MCF 10A (cell line): ENCODE measurements at places on chromosomes 5 and 9. TPM values are rescaled to one million over a fixed set of nuclear protein-coding genes. Genes with fewer than 3 reads are reported as not detected.

Gene SLC6A3
- total RNA-seq = not detected in 2 replicates

Gene SLC6A7
- total RNA-seq = not detected in 2 replicates

Gene DBH
- total RNA-seq = not detected in 2 replicates

Gene ROR2
- total RNA-seq = 0.10 and 0.84 TPM in 2 replicates

Gene CCL28
- total RNA-seq = 1.6 and 2.2 TPM in 2 replicates

Gene SLC22A4
- total RNA-seq = 13.5 and 17.5 TPM in 2 replicates

Gene PCSK1
- total RNA-seq = 2.8 and 4.4 TPM in 2 replicates

Gene TAF11L10
- total RNA-seq = not detected in 2 replicates

Gene BTF3
- total RNA-seq = 937 and 946 TPM in 2 replicates

Gene SH3GL2
- not detected in 2 replicates for total RNA-seq

Gene HSPA4
- total RNA-seq = 173 and 218 TPM in 2 replicates

Gene CRHBP
- total RNA-seq = not detected in 2 replicates

Gene SLC25A2
- 0.37 and 0.79 TPM in 2 replicates for total RNA-seq

Gene BNIP1
- total RNA-seq = 22.1 and 35.1 TPM in 2 replicates

Gene PAX5
- total RNA-seq = not detected in 2 replicates
